ENCODE measurements at places on chromosomes 16 and 17.

GRCh38 chr17:41692722-41693521 is 4.2 kb downstream of the EIF1 start:
- no peak for DNase-seq

- no peak for DNase-seq
These were observed 220.5 kb downstream of the C16orf78 start for GRCh38 chr16:49594153-49594552.

DNA sequence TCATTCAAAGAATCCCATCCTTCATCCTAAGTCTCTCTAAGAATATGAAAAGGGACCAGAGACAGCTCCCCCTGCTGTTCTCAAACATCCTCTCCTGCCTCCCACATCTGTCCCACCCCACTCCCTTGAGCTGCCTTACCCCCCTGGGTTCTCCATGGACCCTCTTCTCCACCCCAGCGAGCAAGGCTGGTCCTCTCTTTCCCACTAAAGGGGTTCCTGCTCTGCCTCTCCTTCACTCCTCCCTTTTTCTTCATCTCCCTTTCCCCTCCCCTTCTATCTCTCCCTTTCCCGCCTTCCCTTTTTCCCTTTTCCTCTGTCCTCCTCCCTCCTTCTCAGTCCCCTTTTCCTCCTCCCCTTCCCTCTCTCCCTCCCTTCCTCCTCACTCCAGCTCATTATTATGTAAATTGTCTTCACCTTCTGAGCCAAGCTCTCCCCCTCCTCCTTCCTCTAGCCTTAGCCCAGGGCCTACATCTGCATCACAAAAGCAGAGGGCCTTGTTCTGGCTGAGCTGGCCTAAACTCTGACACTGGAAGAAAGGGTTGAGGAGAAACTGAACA is 90.0 kb downstream of the GNAO1 start:
- DNase-seq, result no peak

GRCh38 chr17:65633146-65633881 is 71.9 kb upstream of the AXIN2 start:
- DNase-seq, result no peak

DNA sequence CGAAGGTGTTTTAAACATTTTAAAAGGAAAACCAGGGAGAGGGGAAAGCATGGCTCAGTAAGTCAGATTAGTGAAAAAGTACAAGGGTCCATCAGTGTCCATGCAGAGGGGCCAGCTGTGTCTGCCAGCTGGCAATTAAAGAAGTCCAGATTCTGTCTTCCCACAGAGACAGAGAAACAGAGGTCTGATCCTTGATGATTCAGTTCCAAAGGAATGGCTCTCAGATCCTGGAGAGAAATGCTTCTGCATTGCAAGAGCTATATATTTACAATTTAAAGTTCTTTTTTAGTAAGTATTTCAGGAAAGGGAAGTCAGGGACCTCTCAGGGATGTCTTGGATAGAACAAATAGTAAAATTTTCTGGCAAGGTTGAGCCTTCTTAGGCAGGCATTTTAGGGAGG is 56.2 kb downstream of the HSD17B2 start:
- no peak for DNase-seq

GRCh38 chr16:84379008-84379708 is 10.8 kb downstream of the ATP2C2 start:
- no peak for DNase-seq

GRCh38 chr17:6749519-6749918 is 6.3 kb upstream of the XAF1 start:
- no peak for DNase-seq

GRCh38 chr16:15033309-15033707 is 22.6 kb downstream of the NTAN1 start:
- DNase-seq, result no peak

- DNase-seq, result no peak
These were observed 94.2 kb upstream of the CREBBP start for GRCh38 chr16:3974751-3975150.

DNA sequence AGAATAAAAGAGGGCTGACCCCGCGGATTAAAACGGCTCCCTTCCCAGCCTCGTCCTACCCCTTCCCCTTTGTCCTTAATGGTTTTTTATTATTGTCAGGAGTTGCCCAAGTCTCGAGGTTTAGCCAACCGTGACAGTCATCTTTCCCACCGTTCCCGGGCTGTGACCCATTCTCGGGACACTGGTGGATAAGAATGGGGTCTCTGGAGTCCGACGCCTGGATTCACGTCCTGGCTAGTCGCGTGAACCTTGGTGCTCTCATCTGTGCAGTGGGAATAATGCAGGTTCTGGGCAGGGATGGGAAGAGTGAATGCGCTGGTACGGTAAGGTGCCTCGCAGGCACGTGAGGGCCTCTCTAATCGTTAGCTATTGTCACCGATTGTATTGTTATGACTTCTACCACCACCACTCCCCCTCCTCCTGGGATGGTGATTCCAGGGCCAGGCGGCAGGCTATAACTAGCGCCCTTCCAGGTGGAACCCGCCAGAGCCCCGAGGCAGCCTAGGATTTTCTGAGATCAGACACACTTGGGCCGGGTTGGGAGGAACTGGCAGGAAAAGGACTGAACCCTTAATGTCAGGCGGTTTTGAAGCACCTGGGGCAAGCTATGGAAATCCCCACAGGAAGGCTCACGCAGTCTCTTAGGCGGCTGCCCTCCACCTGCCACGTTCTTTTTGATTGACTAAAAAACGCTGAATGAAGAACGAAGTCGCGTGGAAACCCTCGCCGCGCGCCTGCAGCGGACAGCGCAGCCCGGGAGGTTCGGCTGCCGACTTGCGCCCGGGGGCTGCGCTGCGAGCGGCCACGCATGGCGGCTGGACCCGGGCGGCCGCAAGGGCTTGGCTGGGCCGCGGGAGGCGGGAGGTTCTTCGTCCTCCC is 2.7 kb downstream of the HS3ST3B1 start:
- DNase-seq, result no peak

GRCh38 chr16:75922250-75922649 is 196.0 kb upstream of the CPHXL start:
- DNase-seq, result no peak

GRCh38 chr17:57909551-57909950 is 45.7 kb downstream of the CUEDC1 start:
- DNase-seq, result no peak

GRCh38 chr17:32927201-32927723 is 691 bp upstream of the TMEM98 start:
- no peak for DNase-seq

GRCh38 chr17:15447928-15448579 is 19.4 kb downstream of the CDRT4 start:
- no peak for DNase-seq

DNA sequence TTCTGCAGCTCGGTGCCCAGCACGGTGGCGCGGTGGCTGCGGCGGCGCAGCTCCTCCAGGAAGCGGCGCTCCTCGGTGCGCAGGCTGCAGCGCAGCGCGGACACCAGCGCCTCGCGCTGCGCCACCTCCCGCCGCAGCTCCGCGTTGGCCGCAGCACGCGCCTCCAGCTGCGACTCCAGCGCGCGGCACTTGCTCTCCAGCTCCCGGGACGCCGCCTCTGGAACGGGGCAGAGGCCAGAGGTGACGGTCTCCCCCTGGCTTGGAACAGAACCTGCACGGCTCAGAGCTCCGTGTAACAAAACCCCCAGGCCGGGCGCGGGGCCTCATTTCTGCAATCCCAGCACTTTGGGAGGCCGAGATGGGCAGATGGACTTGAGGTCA is 13.2 kb upstream of the CLUH start:
- DNase-seq, result no peak

DNA sequence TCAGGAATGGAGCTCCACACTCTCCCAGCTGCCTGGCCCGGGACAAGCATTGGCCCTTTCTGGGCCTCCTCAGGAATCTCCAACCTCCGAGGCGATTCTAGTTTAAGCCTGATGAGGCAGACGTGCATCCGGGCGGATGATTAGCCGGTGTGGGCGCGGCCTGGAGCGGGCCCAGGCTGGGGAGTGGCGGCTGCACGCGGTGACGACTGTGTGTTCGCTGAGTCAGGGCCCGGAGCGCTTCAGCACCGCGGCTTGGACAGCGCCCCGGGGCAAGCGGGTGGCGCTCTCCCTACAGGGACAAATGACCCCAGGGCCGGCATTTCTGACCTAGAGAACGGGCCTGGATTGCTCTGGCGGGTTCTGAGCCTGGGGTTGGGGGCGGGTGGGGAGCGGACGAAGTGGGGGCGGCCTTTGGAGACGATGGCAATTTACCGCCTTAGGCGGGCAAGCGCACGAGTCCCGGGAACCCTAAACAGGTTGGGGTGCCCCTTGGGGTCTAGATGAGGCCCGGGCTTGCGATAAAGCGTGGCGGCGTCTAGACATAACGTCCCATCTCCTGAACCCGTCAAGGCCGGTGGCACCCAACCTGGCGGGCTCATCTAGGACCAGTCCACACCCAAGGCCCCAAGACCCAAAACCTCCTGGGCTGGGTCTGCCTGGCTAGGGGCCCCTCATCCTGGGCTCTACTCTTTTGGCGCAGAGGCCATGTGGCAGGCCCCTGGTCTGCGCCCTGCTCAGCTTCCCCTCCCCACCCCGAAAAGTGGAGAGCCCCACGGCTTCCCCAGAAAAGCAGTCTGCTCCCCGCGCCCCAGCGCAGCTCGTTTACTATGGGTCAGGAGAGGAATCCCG is 22.3 kb upstream of the ZNHIT3 start:
- no peak for DNase-seq

DNA sequence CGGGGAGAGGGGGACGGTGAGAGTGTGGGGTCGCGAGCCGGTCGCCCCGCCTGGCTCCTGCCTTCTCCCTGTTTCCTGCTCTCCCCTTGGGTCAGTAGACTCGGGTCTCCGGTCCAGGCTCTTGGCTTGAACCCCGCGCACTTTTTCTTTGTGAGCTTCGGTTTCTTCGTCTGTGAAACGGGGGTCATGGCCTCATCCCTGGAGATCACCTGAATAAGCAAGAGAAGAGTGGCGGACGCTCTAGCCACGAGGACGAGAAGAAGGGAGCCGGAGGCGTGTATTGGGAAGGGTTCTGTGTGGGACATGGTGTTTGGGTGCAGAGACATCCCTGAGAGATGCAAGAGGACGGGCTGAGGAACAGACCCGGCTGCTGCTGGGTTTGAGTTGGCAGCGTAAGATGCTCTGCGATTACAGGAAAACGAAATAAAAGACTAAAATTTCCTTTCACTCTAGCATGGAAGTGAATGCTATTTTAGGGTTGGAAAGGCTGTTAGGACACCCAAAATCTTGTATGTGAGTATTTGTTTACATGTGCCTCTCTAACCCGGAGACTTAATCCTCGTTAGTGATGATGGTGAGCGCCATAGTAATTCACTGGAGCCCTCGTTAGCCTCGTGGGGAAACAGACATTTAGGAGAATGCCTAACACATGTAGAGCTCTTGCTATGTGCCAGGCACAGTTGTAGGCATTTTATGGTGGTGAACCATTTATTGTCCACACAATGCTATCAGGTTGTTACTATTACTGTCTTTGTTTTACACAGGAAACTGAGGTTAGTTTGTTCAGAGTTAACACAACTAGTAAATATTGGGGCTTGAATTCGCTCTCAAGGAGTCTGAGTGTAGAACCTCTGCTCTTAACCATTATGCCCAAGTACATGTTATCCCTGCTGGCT is 646 bp downstream of the KIF22 start:
- no peak for DNase-seq

- DNase-seq, result no peak
These were observed 15.6 kb downstream of the MAP2K3 start for GRCh38 chr17:21299981-21300600.

DNA sequence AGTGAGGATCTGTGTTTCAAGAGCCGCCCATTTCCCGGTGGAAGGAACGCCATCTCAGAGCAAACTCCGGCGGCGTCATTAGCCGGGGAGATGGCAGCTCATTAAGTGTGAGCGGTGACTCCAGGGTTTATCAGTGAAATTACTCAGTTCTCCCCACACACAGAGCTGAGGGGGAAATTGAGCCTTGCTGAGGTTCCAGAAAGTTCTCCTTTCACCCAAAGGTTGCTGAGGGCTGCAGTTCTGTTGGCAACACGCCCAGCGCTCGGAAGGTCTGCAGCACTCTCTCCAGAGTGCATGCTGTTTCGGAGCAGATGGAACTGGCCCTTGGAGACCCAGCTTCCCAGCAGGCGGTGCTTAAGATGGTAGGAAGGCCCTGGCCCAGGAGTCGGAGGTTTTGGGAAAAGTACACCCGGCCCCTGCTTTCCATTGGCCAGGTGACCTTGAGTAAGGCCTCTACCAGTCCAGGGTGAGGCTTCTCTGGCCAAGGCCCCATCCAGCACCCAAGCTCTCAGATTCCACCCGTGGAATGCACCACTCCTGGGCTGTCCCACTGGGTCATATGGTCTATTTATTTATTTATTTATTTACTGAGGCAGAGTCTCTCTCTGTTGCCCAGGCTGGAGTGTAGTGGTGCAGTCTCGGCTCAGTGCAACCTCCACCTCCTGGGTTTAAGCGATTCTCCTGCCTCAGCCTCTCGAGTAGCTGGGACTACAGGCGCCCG is 167.7 kb upstream of the CIBAR2 start:
- no peak for DNase-seq

DNA sequence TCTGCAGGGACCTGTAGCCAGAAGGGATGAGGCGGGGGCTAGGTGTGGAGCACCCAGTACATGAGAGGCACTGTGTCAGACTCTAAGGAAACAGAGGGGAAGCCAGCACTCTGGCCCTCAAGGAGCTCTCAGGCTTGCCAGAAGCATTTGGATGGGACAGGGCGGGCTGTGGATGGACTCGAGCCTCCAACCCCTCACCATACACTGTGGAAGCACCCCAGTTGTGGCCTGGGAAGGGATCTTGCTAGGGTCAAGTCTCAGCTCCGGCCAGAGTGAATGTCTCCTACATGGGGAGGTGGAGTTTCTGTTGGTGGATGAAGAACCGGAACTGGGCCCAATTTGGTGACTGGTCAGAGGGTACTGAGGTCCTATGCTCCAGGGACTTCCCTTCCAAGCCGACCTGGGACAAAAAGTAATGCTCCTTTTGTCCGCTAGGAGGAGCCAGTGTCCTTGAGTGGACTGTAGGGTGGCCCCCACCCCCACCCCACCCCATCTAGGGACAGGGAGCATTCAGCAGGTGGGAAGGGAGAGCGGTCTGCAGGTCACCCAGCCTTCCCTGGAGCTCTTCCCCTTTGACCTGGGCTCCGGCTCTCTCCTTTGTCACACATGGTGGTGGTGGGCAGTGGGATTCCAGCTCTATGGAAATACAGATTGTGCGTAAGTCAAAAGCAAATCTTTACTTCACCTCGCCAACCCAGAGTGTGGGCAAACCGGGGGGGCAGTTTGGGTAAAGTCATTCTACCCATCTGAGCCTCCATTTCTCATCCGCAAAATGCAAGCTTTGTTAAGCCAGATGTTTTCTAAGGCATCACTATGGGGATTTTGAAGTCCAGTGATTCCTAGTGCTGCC is 20.4 kb upstream of the PHB1 start:
- DNase-seq, result no peak

- DNase-seq, result no peak
These were observed 4.8 kb downstream of the ABCA10 start for GRCh38 chr17:69223809-69224208.

- peak; percentile 30 for DNase-seq
These were observed 4.7 kb upstream of the GFAP start for GRCh38 chr17:44919885-44920564.

DNA sequence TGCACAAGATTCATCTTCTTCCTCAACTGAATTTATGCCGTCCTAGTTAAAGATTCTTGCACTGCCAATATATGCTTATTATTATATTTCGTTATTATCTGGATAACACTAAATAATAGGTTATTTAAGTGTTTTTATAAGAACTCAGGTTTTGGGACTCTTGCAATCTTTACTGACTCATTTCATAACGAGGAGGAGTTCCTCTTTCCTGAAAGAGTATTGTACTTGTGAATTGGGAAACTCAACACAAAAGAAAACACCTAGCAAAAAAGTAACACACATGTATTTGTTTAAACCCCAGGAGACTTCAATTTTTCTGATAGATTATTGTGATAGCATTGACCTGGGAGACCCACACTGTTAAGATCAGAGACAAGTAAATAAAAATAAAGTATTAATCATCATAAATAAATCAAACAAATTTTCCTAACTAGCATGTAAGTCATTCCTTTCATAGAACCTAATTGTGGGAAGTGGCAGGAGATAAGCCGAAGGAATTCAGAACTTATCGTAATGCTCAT is 505.8 kb downstream of the KCNJ2 start:
- no peak for DNase-seq

All from NCI-H2081 treated with DMSO at 0.1 percent for 48 hours (cell line).